ENCODE measurements at places on chromosomes 11 and 22.

GRCh38 chr22:32692371-32692770, 109.1 kb upstream of the TIMP3 start:
- DNase-seq = no peak

- no peak for DNase-seq
These were observed 2.4 kb upstream of the FGF3 start for GRCh38 chr11:69821511-69822040.

DNA sequence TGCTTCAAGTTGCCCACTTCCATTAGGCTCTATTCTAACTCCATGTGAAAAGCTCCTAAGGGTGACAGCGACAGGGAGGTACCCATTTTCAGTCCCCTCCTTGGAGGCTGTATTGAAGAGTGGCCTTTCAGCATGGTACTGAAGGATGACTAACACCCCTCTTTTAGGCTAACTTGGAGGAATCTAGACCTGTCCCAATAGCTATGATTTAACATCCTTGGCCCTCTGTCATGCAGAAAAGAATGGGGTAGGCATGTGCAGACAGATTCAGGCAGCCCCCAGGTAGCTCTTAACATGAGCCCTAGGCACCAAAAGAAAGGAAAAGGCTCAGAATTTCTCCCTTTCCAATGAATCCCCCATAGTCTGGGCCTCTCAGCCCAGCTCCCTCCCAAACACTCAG, 89.3 kb upstream of the AMOTL1 start:
- no peak for DNase-seq

GRCh38 chr11:34476849-34477248, 36.7 kb downstream of the ELF5 start:
- DNase-seq = no peak

DNA sequence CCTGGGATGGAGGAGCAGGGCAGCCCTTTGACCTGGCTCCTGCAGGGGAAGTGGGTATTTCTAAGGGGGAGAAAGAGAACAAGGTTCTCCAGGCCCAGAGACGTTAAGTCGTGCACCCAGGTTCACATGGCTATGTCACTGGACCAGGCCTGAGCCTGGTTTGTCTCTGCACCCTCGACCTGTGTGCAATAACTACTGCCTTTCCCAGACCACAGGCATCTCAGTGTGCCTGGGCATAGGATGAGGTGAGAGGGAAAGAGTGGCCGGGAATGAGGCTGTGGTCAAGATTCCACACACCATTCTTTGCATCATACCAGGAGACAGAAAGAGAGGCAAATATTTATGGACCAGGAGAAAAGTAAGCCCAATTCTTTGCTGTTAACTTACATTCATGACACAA, 66.8 kb downstream of the PRR5L start:
- DNase-seq = no peak

Data from T-cell (primary cell).